Activated CD4-positive, alpha-beta memory T cell treated with anti-CD3 and anti-CD28 coated beads for 36 hours (primary cell): ENCODE measurements at places on chromosomes 13 and 19.

DNA sequence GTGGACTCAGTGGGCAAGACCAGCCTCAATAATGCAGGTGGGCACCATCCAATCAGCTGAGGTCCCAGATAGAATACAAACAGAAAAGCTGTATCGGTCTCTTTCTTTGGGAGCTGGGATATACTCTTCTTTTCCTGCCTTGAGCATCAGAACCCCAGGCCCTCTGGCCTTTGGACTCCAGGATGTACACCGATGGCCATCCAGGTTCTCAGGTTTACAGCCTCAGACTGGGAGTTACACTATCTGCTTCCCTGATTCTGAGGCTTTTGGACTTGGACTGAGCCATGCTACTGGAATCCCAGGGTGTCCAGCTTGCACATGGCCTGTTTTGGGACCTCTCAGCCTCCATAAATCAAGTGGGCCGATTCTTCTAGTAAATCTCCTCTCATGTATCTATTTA lies 27.6 kb upstream of the USP12 start:
- DNase-seq, result no peak

GRCh38 chr13:77506874-77507273 lies 28.6 kb upstream of the SCEL start:
- no peak for DNase-seq

DNA sequence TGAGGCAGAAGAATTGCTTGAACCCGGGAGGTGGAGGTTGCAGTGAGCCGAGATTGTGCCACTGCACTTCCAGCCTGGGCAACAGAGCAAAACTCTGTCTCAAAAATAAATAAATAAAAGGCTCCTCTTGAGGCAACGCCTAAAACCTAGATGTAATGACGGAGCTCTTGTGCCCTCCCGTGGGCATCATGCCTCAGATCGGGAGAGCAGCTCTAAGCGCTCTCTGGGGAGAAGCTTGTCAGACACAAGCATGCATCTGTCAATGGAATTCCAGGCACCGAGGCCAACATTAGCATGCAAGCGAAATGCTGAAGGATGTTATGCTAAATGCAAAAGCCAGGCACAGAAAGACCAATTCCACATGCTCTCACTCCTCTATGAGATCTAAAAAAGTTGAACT lies 45.6 kb upstream of the MRI1 start:
- no peak for DNase-seq

DNA sequence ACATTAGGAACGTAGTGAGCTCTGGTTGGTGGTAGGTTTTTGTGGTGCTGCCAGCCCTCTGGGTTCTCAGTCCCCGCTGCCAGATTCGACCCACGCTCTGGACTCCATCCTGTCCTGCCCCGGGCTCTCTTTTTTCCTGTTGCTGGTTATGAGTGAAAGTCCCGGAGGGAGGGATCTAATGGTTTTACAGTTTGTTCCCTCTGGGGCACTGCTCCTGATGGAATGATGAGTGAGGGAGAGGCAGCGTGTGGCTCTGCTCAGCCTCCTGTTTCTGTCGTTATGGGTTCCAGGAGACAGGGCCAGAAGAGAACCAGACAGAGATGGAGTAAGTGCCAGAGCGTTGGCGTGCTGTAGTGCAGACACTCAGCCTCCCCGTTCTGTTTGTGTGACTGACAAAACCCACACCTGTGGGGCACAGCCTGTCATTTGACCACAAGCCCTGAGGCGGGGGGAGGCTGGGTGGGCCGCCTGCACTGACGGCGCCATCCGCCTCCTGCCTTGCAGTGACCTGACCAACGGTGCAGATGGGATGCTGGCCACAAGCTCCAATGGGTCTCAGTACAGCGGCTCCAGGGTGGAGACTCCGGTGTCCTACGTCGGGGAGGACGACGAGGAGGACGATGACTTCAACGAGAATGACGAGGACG lies 18.3 kb downstream of the ATP4B start:
- peak; percentile 4 for DNase-seq

DNA sequence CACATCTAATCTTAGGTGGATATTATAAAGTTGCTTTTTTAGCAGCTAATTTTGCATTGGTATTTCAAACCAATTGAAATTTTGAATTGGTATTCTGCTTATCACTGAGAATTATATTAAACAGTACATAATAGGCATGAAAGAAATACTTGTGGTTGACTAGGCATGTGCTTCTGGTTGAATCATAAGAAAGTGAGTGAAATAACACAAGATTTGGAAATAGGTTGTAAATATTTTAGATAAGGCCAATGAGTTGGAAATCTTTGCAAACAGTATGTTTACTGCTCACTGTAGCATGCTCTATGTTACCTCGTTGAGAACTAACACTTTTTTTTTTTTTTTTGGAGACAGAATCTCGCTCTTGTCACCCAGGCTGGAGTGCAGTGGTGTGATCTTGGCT lies 66.8 kb upstream of the RFC3 start:
- no peak for DNase-seq

DNA sequence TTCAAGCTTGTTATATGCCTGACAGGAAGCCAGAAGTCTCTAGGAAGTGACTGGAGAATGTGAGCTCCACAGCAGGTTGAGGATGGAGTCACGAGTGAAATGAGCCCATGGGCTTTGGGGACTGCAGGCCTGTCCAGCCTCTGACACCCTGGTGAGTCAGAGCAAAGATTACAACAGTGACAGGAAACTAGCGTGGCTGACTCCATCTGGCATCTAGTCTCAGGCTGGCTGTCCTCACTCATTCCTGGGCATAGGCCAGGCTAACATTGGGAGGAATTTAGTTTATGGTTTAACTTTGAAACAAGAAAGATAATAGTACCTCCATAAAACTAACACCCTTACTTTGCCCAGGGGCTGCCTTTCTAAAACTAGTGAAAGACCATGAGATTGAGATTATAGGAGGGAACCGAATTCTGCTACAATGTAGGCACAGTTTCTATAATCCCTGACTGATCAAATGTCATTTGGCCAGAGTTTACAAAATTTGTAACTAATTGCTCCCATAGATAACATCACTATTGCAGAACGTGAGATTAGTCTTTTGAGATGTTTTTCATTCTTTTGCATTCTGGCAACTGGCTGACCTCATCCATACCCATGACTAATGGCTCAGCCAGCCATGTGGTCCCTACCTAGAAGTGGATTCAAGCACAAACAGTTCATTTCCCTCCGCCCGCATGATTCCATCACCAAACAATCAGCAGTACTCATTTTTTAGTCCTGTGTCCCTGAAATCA lies 28.4 kb downstream of the PSG1 start:
- no peak for DNase-seq

DNA sequence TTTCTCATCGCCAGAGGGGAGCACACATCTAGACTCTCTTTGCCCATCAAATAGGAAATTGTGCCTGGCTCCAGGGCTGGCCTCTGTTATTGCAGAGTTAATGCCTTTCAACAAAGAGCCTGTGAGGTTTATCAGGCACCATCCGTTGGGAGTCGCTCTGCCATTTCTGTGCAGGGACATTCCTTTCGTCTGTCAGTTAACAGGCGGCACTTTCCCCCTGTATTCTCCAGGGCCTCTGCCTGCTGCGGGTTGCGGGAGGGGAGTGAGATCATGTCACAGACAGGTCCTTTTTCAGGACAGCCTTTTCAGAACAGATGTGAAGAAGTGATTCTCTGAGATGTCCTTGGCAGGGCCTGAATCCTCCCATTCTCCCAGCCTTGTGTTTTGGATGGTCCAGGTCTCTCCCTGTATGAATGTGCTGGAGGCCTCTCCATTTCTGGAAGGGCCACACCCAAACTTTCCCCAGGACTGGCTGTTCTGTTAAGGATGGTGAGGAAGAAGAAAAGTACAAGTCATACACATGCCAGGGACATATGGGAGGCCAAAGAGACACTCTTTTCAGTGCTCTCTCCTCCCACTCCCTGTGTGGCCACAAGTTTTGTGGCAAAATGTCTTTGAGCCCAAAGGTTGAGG lies 14.9 kb downstream of the SERP2 start:
- DNase-seq, result no peak

DNA sequence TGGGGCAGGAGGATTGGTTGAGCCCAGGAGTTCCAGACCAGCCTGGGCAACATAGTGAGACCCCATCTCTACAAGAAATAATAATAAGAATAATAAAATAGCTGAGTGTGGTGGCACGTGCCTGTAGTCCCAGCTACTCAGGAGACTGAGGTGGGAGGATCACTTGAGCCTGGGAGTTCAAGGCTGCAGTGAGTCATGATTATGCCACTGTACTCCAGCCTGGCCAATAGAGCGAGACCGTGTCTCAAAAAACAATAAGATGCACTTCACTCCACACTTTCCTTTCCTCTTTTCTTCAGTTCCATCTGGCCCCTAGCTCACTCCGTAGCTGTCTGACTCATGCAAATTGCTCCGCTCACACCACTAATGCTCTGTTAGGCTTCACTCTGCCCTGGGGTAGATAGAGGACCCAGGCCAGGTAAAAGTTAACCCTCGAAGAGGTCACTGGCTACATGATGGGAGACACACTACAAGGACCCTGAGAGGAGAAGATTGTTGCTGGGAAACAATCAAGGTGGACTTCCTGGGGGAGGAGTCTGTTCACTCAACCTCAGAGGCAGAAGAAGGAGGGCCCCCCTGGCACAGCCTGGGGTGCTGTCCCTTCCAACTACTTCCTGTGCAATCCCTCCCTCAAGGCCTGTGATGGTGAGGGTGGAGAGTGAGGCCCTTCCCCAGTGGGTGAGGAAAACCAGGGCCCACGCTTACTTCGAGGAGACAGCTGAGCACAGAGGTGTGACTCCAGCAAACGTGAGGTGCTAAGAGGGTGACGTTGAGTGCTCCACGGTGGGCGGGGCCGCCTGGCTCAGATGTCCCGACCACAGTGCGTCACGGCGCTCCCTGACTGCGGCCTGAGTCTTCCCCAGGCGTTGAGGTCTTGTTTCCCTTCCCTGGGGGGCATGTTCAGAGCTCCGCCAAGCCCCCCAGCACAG lies 8.8 kb upstream of the TNFSF9 start:
- DNase-seq, result peak; percentile 78

GRCh38 chr19:4684312-4685095 lies 14.4 kb upstream of the MYDGF start:
- no peak for DNase-seq

DNA sequence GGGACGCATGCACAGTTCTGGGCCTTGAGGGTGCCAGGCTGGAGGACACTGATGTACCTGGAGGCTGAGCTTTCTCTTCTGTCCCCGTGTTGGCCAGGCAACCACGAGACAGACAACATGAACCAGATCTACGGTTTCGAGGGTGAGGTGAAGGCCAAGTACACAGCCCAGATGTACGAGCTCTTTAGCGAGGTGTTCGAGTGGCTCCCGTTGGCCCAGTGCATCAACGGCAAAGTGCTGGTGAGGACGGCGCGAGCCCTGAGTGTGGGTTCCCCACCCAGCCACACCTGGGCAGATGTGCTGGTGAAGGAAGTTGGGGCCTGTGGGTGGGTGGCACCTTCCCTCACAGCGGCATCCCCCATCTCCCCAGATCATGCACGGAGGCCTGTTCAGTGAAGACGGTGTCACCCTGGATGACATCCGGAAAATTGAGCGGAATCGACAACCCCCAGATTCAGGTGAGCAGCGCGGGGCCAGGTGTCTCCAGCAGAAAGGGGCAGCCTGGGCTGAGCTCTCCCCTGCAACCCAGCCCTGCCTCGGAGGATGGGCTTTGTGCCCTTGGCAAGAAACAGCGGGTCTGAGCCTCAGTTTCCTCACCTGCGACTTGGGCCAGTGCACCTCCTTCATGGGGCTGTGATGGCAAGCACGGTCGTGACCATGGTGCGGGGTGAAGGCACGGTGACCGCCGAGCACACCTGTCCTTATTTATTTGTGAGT lies 26.2 kb downstream of the CCDC8 start:
- no peak for DNase-seq

GRCh38 chr13:57716295-57716694 lies 84.8 kb downstream of the PCDH17 start:
- DNase-seq, result no peak

DNA sequence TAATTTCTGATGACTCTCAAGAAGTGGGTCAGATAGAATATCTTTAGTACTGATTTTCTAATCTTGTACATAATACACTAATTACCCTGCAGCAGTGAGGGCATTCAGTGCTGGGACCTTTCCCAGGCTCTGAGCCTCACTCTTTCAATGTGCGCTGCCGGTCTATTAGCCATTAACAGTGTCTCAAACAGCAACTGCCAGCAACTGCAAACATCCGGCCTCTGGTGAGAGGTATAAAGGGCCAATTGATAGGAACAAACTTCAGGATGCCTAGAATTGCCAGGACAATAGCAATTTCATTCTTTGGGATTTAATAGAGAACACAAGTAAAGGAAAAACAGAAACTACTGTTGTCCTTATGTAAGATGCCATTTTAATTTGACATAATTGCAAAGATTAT lies 604.4 kb upstream of the SPRY2 start:
- DNase-seq, result no peak

GRCh38 chr19:17158584-17158983 lies 56.6 kb upstream of the USE1 start:
- no peak for DNase-seq

DNA sequence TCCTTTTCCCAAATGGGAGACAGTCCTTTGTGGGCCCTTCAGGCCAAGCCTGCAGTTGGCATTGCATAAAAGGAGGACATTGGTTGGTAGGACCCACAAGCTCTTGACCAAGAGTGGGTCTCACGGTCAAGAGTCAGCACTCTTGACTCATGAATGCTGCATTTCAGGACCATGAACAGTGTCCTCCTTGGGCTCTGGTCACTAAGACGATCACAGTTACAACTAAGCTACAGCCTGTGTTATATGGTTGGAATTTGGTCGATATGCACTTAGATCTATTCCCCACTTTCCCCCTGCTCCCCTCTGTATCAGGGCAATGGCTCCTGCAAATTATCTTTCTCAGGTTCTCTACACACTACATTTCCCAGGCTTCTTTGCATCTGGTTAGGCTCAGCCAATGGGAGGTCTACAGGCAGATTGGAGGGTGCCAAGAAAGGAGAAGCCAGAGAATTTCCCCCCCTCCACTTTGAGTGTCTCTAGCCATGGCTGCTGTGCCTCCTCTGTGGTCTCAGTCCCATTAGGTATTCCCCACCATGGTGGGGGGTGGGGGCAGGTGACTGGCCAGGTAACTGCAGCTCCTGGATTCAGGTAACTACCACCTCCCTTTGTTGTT lies 3.1 kb upstream of the OLFM2 start:
- DNase-seq, result no peak

- DNase-seq, result no peak
Measured at GRCh38 chr13:75736173-75736572, 100.0 kb downstream of the LMO7 start.

DNA sequence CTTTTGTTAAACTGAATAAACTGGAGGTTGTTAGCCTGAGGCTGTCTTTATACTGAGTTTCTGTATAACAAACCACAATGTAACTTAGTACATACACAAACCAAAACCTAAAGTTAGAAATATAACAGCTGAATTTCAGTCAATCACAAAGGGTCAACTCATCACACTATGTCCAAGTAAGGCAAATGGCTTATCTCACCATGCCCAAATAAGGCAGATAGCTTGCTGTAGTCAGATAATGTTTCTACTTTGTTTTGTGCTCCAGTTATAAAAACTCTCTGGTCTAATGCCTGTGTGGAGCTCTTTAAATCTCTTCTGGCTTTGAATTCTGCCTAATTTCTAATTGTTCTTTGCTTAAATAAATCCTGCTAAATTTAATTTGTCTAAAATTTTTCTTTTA lies 1323.4 kb upstream of the ATXN8OS start:
- no peak for DNase-seq
